ENCODE measurements at places on chromosomes 11 and 22.

- DNase-seq, result no peak
Observed at GRCh38 chr11:48880021-48880441, 103.7 kb downstream of the TRIM51G start.

DNA sequence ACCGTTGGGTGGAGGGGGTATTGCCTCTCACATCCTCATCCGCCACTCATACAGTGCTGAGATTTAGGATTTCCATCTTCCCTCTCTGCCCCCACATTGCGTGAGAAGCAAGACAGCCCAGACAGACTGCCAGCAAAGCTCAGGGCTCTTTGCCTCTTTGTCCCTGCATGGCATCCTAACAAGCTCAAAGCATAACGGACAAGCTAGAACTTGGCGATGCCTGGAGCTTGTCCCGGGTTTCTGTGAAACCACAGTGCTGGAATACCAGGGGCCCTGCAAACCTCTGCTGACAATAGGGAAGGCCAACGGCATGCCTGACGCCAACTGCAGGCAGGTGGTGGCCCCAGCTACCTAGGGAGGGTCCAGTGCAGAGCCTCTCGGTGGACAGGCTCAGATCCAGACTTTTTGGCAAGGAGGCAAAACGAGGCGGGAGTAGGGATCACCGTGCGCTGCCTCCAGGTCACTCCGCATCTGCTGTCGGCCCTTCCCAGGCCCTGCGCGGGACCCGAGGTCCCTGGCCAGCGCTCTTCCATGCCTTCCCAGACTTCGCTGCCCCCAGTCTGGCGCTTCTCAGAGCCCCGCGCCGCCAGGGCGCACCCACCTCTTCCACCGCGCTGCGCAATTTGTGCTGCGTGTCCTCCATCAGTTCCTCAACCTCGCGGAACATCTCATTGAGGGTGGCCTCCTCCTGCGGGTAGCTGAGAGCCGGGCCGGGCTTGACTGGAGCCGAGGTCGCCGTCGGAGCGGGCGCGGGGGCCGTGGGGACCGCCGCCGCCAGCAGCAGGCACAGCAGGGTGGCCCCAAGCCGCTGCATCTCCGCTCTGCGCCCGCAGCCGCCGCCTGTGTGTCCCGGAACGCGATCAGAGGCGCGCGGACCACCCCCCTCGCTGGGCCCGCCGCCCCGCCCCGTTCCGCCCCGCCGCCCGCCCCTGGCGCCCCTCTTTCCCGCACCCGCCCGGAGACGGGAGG is at the start of gene DKK3:
Gene DKK3, minus strand, starts transcription at position 858 of the 969 bp plus-strand sequence. Its CDS starts 44 bp downstream, at position 814.
- no peak for DNase-seq

GRCh38 chr22:42258126-42258525 is 12.3 kb downstream of the TCF20 start:
- DNase-seq, result no peak

- DNase-seq, result no peak
Observed at GRCh38 chr11:108958368-108959104, 293.7 kb downstream of the DDX10 start.

DNA sequence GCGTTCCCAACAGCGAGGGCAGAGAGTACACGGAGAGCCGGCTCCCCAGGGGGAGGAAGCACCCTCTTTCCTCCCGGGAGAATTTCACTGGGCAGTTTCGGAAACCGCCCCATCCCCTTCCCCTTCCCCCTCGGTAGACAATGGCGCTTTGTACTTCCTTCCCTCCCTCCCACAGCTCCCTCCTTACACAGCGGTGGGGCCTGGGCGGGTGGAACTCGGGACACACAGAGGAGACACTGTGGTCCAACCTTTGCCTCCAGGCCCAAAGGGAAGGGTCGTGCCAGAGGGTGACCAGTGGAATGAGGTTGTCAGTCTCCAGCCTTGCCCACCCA is 4.3 kb downstream of the SMTN start:
- DNase-seq, result no peak

DNA sequence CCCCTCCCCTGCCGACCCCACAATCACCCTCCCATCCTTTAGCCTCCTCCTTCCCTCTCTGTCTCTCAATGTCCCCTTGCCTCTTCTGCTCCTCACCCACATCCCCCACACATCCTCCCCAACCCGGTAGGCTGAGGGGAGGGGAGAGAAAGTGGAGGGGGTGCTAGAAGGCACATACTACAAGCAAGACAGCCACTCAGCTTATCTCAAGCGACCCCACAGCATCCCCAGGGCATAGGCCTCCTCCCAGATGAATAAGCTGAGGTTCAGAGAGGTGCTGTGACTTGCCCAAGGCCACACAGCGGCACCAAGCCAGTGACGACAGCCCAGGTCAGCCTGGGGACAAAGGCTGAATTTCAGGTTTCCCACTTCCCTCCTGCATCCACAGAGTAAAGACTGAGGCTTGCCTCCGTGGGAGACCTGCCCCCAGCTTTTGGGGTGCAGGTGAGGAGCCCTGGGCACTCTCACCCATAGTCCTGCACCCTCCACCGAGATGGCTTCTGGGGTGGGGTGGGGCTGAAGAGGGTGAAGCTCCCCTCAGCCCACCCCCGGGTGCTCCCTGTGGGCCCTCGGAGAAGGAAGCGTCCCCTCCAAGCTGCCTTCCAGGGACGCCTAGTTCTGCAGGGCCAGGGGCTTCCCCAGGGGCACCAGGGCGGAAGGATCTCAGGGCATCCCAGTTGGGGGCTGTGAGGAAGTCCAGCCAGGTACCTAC is 511 bp downstream of the RAC2 start:
- DNase-seq, result no peak

GRCh38 chr11:126840201-126840886 is 160.2 kb downstream of the KIRREL3 start:
- no peak for DNase-seq

GRCh38 chr22:42198226-42198625 is 67.6 kb upstream of the CYP2D6 start:
- no peak for DNase-seq

- no peak for DNase-seq
Observed at GRCh38 chr11:96152623-96153022, 190.4 kb downstream of the MAML2 start.

DNA sequence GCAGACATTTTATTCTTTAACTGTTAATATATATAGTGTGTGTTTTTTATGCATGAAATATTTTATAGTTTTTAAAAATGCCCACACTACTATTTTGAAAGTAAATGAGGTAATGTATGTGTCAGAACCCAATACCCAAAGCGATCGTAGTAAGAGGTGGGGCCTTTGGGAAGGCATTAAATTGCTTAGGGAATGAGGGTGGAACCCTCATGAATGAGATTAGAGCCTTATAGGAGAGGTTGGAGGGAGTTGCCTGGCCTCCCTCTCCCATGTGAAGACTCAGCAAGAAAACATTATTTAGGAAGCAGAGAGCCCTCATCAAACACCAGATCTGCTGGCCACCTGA is 11.1 kb downstream of the KLHL35 start:
- DNase-seq, result no peak

GRCh38 chr11:116918925-116919655 is 81.7 kb upstream of the APOA1 start:
- no peak for DNase-seq

GRCh38 chr11:108620958-108621772 is 27.6 kb upstream of the EXPH5 start:
- no peak for DNase-seq

- no peak for DNase-seq
Observed at GRCh38 chr22:37100589-37101127, 8.9 kb downstream of the TMPRSS6 start.

DNA sequence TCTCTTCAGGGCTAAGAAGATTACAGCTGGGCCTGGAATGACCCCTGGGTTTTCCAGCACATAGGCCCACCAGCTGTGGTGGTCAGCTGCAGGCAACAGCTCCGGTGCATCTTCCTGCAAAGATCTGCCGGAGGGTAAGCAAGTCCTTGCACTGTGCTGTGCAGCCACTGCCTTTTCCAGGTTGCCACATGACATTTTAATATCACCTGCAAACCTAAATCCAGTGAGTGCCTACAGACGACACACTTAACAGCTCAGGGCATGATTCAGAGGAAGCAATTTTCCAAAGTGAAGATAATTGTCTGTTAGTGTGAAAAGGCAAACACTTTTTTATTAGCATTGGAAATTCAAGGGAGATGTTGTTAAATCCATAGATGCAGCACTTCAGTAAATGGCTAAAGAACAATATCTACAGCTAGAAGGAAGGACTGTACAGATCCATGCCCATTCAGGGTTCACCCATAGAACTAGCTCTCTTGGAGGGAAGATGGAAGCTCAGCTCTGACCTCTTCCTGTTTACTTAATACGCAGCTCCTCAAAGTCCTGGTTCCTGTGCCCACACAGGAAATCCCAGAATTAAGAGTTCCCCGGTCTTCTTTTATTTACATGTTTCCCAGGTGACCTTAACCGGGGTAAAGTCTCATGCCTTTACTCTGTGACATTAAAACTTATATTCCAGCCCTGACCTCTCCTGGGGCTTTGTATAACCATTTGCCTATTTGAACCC is 13.3 kb upstream of the NRIP3 start:
- no peak for DNase-seq

- no peak for DNase-seq
Observed at GRCh38 chr11:122285070-122285988, 169.3 kb upstream of the BLID start.

DNA sequence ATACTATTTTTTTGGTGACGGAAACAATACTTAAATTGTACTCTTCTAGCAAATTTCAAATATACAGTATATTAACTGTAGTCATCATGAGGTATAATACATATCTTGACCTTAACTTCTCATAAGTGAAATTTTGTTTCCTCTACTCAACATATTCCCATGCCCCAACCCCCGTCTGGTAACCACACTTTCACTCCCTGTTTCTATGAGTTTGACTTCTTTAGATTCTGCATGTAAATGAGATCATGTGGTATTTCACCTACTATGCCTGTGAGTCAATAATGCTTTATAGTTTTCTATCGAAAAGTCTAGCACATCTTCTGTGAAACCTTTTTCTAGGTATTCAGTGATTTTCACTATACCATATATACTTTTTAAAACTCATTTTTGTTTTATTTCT is 663.2 kb downstream of the CNTN5 start:
- DNase-seq, result no peak

- DNase-seq, result no peak
Observed at GRCh38 chr22:45007391-45008185, 2.2 kb downstream of the PHF21B start.

DNA sequence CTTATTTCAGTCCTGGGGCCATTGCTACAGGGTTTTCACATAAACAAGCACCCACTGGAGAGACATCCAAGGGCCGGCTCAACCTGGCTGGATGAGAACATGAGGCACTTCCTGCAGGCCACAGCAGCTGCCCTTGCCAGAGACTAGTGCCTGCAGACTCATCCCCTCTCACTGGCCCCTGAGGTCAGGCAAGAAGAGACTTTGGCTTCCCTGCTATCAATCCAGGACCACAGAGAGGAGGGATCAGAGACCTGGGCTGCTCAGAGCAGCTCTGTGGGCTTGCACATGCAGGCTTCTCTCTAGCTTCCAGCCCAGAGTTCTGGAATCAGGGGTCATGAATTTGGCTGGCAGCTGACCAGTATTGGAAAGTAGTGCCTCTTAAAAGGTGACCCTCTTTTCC is 79.5 kb downstream of the CABIN1 start:
- DNase-seq, result no peak

DNA sequence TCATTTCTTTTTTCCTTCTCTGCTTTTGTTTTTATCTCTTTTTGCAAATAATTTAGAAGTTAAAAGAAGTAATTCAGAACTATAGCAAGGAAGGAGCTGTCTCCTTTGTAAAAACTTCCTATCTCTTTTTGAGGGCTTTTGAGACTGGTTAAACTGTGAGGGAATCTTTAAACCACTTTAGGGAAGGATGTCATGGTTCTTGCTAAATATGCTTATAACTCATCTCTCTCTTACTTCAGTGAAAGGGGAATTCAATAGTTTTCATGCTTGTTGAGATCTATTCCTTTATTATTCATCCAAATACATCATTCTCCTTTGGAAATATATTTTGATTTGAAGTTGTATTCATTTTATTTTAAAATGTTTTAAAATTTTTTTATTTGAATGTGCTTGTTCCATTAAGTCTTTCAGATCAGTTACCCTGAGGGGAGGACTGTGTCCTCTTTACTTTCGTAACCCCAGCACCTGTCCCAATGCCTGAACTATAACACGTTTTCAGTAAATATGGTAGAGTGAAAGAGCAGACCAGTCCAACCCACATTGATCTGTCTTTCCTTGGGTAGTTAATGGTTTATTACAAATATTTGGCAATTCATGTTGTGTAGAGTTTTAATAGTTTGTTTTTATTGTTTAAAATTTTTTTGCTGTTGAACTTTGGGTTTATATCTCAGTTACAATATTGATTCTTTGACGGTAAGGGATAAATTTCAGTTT is 27.5 kb downstream of the AMOTL1 start:
- DNase-seq, result no peak

DNA sequence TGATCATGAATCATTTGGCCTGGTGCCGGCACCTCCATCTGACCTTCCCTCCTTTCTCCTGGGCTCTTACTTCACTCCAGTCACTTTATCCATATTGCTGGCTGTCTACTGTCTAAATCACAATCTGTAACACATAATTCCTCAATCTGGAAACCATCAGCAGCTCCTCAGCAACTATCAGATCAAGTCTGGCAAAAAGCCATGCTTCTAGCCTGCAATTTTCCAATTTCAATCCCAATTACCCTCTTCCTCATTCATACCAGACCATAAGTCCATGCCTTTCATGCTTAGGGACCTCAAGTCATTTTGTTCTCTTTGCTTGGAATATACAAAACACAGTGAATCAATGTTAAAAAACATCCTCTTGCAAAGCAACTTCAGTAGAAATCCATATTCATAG is 882.8 kb upstream of the ANO3 start:
- no peak for DNase-seq

DNA sequence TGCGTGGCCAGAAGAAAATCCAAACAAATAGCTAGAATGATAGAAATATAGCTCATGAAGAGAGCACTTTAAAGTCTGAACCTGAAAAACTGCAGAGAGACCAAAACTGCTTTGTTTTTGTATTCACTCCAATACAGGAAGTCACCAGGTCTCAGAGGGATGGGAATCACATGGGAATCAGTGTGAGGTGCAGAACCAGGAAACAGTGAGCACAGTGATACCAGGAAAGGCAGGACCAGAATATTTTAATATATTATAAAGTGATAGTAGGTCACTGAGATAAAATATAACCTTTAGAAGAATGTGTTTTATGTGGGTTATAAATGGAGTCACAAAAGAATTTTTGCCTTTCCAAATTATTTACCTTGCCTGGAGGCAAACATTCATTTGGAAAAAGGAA is 277.3 kb downstream of the CASP12 start:
- no peak for DNase-seq

DNA sequence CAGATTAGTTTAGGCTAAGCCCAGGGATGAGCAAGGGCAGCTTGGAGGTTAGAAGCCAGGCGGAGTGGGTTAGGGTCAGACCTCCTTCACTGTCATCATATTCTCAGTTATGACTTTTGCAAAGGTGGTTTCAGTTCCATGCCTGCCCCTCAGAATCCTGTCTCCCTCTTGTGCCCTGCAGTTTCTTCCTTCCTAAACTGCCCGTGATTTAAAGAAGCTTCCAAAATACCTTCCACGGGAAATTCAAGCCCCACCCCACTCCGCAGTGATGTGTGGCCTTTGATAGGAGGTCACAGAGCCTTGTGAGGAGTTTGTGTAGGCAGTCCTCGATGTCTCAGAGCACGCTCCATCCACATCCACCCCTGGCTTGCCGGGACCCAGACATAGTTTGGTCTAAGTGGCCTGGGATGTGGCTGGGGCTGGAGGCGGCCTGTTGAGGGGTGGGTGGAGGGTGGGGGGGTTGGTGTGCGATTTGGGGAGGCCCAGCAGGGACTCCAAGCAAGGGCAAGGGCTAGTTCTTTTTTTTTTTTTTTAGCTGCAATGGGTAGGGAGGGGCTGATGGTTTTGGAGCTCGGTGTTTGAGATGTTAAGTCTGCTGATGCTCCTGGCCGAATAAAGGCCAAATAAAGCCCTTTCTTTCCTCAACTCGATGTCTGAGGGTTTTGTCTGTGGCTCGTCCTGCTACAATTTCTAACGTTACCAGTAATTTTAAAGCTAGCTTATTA is 1.6 kb upstream of the IFITM1 start:
- DNase-seq, result no peak

Data from bone marrow (tissue), 2 donors.